Mucosa of gallbladder (tissue), 1 donor: ENCODE measurements at places on chromosomes 7 and 10.
A peak's percentile ranks its signal among the peaks of the same experiment; 100 is the strongest.

- no peak for DNase-seq
Observed at GRCh38 chr7:66296001-66296521, 90.9 kb downstream of the TPST1 start.

GRCh38 chr10:52280051-52280450 is 34.0 kb upstream of the DKK1 start:
- no peak for DNase-seq

DNA sequence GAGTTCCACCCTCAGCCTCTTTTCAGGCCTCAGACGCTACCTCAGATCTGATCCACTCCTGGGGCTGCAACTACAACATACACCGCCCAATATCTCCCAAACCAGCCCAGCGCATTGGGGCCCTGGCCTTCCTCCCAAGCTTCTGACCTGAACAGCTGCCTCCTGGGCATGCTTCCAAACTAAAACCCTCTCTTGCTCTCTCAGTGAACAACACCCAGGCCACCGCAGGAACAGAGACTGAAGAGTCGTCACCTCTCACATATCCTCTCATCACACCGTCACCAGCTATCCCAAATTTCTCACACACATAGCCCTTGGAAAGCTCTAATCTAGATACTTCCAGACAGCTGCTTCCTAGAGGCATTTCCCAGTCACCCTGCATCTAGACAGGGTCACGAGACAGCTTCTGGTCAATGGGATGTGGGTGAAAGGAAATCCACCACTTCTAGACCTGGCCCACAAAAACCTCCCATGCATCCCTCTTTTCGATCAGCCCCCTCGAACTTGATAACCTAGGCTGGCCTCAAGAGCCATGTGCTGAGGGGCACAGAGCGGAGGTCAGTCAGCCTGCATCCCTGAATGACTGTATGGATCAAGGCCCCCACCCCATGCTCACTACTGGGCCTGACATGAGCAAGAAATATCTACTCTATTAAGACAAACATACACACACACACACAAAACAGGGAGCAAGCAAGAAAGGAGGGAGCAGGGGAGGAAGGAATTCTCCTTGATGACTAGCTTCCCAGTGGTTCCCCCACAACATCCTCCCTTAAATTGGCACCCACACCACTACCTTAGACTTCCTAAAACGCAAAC is 1.8 kb downstream of the PARP12 start:
- no peak for DNase-seq

GRCh38 chr7:87882151-87882937 is 6.1 kb downstream of the DBF4 start:
- no peak for DNase-seq

GRCh38 chr7:44112997-44113763 is 9.0 kb downstream of the AEBP1 start:
- no peak for DNase-seq

- peak; percentile 53 for DNase-seq
Observed at GRCh38 chr7:137878333-137878961, 31.7 kb upstream of the DGKI start.

DNA sequence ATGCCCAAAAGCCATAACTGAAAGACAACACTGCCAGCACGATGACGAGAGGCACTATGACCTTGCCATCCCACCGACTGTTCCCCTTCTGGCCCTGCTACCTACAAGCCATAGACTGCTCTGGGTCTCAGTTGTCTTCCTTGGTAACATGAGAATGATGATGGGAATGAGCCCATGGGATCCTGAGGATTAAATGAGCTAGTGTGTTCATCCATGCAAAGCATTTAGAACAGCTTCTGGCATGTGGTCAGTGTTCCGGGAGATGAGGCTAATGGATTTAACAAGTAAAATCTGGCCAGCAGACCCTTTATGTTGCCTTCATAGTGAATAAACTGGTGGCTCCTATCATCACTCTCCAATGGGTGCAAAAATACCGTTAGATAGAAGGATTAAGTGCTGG is 62.4 kb upstream of the WDR11 start:
- DNase-seq = no peak

DNA sequence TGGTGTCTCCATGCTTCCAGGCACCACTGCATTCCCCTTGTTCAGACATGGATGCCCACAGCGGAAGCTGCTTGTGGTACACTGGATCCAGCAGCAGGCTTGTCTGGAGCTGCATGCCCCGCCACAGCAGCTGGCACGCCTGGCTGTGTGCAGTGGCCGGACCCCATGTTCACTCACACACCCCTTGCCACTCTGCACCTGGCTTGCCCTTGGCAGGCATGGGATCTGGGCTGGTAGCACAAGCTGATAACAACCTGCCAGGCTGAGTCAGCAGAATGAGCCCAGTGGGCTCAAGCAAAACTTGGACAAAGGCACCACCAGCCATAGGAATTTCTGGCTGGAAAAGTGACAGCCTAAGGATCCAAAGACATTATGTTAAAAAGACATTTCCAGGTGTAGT is 91.8 kb upstream of the TMEM168 start:
- no peak for DNase-seq

DNA sequence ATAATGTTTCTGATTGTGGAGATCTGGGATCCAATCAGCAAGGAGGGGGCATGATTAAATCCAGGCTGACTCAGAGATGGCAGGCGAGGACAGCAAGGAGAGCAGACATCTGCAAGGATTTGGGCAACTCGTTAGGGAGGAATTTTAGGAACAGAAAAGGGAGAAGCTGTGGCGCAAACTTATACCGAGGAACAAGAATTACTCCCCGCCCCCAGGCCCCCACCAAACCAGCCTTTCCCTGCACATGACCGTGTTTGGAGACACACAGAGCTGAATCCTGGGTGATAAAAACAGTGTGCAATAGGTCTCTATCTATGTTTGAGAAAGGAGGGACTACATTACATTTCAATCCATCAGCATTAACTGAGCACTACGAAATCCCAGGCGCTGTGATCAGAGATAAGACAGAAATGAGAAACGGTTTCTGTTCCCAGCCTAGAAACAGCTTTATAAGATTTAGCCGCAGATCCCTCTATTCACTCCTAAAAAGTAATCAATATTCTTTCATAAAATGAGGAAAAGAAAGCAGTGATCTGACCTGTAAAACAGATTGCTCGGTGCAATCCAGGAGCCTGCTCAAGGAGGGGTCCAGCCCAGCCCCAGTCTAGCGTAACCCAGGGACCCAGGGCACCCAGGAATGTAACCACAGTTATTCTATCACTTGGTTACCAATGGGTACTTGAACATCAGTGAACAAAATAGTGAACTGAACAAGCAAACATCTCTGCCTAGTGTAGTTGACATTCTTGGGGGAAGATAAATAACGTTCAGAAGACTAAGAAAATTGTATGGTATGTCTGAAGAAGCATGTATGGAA is 37.2 kb upstream of the RAPGEF5 start:
- DNase-seq = no peak

DNA sequence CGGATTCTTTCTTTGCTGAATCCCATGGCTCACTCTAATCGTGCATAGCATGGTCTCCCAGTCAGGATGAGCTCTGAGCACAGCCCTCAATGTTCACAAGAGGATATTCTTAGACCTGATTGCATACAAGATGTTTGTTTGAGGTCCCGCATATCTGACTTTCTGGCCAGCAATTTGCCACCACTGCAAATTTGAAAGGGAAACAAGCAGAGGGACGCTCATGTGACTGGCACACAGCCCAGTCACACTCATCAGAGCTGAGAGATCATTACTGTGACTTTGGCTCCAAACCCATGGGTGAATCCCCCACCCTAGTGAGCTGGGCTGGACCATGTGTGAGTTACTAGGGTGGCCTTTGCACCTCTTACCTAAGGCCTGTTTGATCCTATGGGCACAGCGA is 9.9 kb downstream of the TAS2R41 start:
- peak; percentile 69 for DNase-seq

DNA sequence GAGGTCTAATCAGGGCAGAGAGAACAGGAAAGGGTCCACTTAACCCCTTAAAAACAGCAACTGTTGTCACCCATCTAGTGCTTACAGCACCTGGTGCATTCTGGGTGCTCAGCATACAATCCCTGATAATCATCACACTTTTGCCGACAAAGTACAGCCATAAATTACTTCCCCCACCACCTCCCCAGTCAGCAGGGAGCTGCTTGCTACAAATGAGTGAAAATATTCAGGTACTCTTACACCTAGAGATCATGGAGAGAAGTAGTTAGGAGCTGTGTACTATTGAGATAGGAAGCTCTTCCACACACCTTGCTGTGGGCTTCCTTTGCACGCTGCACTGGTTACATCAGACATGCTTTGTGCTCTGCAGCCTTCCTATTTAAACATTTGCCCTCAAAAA is 723.5 kb upstream of the GALNT17 start:
- DNase-seq = no peak

- DNase-seq = no peak
Observed at GRCh38 chr7:51639661-51640334, 323.2 kb upstream of the COBL start.

DNA sequence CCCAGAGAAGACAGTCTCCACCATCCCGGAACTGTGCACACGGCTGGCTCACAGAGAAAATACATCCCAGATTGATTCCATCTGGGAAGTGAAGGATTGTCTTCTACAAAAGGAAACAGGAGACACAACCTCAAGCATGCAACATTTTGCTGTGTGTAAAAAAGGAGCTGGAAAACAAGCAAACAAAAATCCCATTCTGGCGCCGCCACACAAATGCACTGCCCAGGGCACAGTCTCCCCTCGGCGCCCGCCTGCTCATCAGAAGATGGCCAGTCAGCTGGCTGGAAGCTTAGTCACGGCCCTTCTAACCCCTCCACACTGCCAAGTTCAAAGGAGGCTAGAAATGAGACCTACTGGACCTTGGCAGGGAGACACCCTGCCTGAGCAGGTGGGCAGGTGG is 14.1 kb upstream of the CYTH3 start:
- no peak for DNase-seq

DNA sequence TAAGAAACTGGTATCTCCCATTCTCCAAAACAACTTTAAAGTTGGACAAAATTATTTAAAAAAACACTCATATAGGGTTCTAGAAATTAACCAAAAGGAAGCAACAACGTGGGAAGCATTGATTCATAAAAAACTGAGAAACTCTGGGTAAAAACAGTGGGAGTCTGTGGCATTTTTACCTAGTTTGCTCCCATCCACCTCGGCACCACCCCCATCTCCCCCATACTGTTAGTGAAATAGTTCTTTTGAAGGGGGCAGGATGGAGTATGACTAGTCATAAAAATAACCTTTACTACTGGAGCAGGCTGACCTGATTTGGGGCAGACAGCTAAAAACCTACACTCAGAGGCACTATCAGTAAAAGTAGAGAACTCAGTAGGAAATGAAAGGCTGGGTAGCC is 123.2 kb downstream of the AVL9 start:
- no peak for DNase-seq

- DNase-seq = no peak
Observed at GRCh38 chr7:149209518-149210269, 14.3 kb downstream of the ZNF282 start.

- no peak for DNase-seq
Observed at GRCh38 chr7:143416565-143417149, 8.0 kb upstream of the EPHA1 start.

DNA sequence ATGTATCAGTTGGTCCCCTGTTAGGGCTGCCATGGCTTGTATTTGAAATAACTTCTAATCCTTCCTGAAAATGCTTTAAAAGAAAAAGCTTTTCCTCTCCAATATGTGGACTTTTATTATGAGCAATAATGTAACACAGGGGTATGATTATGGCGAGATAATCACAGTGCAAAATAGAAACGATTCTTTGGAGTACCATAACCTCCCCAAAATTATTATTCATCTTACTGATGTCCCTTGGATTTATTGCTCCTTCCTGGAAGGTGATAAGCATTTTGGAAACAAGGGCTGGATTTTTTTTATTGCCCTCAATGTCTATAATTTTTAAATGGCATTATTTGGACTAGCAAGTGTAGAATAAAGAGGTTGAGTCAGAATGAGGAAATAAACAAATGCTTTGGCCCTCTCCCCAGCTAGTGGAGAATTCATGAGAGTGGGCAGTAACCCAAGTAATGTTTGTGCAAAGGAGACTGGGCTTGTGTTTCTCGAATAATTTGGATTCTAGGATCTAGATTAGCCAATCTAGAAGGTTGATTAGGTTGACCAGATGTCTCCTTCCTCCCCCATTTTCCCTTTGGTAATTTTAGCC is 403.9 kb upstream of the CELF2 start:
- DNase-seq = no peak

GRCh38 chr10:68088740-68089139 is 13.7 kb upstream of the HERC4 start:
- no peak for DNase-seq

- no peak for DNase-seq
Observed at GRCh38 chr10:78749898-78750297, 318.9 kb upstream of the ZMIZ1 start.

GRCh38 chr7:141161550-141162535 is 88.0 kb downstream of the TMEM178B start:
- no peak for DNase-seq

GRCh38 chr10:117132751-117133231 is 5.3 kb downstream of the VAX1 start:
- no peak for DNase-seq

- no peak for DNase-seq
Observed at GRCh38 chr7:2660359-2661095, 27.5 kb upstream of the AMZ1 start.

- no peak for DNase-seq
Observed at GRCh38 chr10:126380352-126381076, 7.8 kb downstream of the ADAM12 start.

DNA sequence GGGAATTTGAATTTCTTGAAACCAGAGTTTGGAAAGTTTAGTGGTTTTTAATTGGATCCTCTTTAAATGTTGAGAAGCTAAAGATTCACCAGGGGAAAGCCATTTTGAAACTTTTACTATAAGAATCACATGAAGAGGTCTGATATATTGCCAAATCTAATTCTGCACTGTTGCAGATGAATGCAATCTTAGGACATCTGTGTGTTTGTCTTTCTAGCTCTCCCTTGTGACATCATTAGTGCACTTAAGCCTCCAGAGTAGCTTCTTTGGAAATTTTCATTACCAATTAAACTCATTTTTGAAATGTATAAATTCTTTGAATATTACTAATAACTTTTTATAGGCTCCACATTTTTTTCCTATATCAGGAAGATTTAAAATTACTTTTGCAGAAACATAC is 160.2 kb downstream of the BICC1 start:
- no peak for DNase-seq

- DNase-seq = no peak
Observed at GRCh38 chr7:79723833-79724618, 270.6 kb upstream of the MAGI2 start.
